Activated CD8-positive, alpha-beta memory T cell treated with anti-CD3 and anti-CD28 coated beads for 4 hours (primary cell): ENCODE measurements at places on chromosomes 16 and 17.

DNA sequence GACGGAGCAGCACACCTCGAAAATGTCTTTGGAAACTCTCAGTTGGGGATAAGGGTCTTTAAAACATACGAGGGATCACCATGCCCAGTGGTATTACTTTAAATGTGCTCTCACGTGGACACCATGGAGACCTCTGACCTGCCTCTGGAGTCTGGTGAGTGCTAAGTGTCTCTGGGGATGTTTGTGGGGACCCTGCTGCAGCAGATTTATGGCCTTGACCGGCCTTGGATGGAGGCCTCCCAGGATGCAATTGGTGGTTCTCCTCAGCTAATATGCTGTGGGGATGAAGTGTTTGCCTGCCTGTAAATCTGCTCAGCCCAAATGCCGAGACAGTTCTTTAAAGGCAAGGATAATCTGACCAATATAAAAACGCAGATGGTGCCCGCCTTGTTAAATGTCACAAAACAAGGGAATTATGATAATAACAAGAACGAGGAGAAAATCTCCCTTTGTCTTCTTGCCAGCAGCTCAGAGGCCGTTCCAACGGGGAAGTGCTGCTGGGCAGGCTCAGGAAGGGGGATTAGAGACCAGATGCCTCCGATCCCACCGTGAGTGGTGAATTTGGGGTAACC, 154.4 kb downstream of the ABCC12 start:
- DNase-seq, result no peak

GRCh38 chr17:10668775-10669174, 11.7 kb upstream of the MYH3 start:
- no peak for DNase-seq

- DNase-seq, result no peak
Observed at GRCh38 chr16:14042706-14043105, 28.4 kb upstream of the MRTFB start.

DNA sequence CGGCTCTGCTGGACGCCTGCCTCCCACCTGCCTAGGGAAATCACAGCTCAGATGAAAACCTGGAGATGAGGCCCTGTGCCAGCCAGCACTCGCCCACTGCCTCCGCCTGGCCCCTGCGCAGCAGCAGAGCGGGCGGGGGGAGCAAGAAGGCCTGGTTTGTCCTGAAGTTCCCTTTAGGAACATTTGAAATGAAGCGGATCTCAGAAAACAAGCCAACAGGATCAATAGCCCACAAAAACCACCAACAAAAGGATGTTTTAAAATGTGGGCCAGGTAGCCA, 48.0 kb downstream of the RBFOX3 start:
- DNase-seq, result no peak

DNA sequence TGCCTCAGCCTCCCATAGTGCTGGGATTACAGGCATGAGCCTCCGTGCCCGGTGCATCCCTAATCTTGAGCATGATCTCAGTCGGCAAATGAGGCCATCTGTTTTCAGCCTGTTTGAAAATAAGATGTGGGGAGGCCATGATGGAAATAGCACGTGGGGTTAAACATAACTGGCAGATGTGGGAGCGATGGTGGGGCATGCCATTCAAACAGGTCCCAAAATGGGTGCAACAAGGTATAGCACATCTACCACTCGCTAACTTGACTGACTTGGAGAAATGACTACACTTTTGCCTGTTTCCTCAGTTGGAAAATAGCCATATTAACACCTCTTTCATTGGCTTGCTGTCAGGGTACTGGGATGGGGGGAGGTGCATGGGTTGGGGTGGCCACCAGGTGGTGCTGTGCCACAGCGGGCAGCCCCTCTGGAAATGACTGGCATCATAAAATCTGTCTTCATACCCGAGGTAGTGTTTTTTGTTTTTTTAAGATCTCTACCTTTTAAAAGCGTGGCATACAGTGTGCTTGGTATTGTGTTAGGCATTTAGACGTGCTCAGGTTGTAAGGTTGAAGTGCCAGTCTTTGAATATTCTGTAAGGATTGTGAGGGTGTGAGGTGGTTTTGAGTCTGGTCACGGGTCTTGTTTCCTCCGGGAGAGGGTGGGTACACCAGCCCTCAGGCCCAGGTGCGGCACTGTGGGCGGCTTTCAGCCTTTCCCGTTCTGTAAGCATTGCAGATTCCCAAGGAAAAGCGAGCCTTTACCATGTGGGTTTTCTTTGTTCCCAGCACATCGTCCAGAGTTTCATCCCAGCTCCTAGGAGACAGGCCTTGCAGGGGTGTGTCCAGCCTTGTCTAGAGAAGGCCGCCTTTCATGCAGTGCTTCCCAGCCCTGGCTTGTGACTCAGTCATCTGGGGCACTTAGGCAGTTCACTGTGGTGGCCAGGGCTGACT, 2.9 kb upstream of the TTYH2 start:
- DNase-seq, result peak; percentile 58

- no peak for DNase-seq
Observed at GRCh38 chr17:68458260-68459036, 1.2 kb upstream of the WIPI1 start.

GRCh38 chr17:48427598-48427997, 2.4 kb downstream of the SKAP1 start:
- peak; percentile 34 for DNase-seq

- DNase-seq, result no peak
Observed at GRCh38 chr17:50948711-50949110, 82.6 kb upstream of the TOB1 start.

- peak; percentile 12 for DNase-seq
Observed at GRCh38 chr17:6574687-6575595, 18.6 kb upstream of the PITPNM3 start.
